ENCODE measurements at places on chromosomes 6 and 20. TPM values are rescaled to one million over a fixed set of nuclear protein-coding genes. Genes with fewer than 3 reads are reported as not detected.

DNA sequence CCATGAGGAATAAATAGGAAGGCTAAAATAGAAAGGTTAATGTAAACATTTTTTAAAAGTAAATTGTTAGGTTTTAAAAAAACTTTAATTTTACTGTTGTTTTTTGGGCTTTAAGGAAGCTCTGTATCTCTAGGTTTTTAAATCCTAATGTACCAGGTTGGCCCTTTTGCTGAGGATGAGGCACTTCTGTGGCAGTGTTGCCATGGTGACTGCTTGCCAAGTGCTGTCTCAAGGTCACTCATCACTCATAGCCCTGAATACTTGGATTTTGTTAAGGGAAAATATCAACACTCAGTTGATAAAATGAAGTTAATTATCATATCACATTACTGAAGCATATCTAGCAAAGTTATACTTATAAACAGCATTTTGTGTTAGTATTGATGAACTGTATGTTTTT, 50.2 kb downstream of the NCOA3 start:
- no peak for DNase-seq

The CALHM4 gene
- not detected for polyA plus RNA-seq

The RAET1E gene
- not detected for polyA plus RNA-seq

GRCh38 chr6:9825526-9825925, 589.3 kb downstream of the TFAP2A start:
- no peak for DNase-seq

- no peak for DNase-seq
Measured at GRCh38 chr20:5189917-5190316, 63.1 kb downstream of the CDS2 start.

DNA sequence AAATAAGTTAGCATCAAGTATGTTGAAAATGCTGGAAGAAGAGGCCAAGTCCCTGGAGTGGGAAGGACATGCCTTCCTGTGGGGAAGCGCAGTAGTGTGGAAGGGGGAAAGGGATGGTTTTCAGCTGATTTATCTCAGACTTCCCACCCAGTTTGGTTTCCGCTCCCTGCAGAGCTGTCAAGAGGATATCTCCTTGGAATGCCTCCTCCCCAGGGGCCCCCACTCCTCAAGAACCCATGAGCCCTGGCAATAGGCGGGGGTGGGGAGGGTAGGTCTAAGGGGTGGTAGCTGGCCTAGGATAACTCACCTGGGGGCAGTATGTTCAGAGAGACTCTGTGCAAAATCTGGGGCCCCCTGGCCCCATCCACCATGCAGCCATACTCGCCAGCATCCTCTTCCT, 696 bp downstream of the TREML1 start:
- no peak for DNase-seq

DNA sequence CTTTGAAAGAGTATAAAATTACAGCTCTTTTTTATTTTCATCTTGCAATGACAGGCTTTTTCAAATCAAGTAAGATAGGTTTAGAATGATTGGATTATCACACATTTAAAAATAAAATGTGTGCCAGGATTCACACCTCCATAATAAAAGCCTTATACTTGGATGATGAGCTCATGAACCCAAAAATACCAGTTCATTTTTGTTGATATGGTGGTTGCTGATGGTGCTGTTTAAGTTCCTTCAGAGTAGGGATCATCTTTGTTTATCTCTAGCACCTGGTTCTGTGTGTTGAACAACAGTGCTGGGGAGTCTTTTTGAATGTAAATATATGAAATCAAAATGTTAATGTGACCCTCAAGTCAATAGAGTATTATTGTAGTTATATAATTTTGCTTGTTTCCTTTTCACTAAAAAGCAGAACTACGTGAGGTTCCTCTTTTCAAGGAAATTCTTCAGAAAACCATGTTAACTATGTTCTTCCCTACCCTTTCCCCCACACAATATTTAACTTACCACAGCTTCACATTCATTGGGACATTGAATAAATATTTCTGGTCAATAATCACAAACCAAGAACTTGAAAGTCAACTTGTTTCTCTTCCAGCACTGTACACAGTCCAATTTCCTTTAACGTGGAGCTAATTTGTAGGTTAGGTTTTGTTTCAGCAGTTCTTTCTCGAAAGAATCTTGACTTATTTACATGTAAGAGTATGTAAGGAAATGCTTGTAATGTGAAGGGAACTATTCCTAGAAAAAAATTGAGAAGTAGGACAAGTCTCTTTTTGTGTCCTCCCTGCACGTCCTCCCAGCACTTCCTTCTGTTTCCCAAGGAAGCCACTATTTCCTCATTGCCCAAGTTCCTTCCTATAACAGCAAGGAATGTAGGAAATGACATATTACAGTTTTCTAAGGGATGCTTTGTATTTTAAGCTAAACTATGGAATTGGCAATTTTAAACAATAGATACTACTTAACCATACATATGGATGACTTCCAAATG, 945.9 kb upstream of the CITED2 start:
- DNase-seq: peak; percentile 44

The TTK gene
- not detected for polyA plus RNA-seq

The DDO gene
- polyA plus RNA-seq: 0.75 TPM

DNA sequence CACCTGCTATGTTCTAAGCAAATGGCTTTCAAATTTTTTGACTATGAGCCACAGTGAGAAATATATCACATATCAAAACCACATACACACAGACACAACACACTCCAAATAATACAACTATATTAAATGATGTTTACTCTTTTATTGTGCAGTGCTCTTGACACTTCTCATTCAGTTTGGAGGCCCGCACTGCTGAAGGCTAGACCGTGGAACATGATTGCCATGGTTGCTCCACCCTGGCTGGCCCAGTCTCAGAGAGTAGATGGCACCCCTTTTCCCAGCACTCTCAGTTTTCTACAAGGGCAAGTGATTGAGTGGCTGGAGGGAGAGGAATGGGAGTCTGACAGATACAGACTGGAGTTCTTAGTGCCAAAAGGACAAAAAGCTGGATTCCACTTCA, 86.9 kb downstream of the SH3BGRL2 start:
- no peak for DNase-seq

- no peak for DNase-seq
Measured at GRCh38 chr6:109243863-109244825, 138.1 kb downstream of the CD164 start.

The ANGPT4 gene
- 0.14 TPM for polyA plus RNA-seq

GRCh38 chr6:8218861-8219260, 116.5 kb upstream of the EEF1E1 start:
- DNase-seq: no peak

GRCh38 chr6:149991838-149992237, 28.1 kb downstream of the ULBP1 start:
- DNase-seq: no peak

GRCh38 chr20:23080521-23080920, 5.6 kb downstream of the CD93 start:
- peak; percentile 72 for DNase-seq

- DNase-seq: no peak
Measured at GRCh38 chr6:159110748-159111147, 58.5 kb upstream of the FNDC1 start.

The BPIFB2 gene
- not detected for polyA plus RNA-seq
